ENCODE measurements at places on chromosomes 7 and 10.

- DNase-seq = no peak
Measured at GRCh38 chr10:11882646-11883375, 59.7 kb downstream of the PROSER2 start.

DNA sequence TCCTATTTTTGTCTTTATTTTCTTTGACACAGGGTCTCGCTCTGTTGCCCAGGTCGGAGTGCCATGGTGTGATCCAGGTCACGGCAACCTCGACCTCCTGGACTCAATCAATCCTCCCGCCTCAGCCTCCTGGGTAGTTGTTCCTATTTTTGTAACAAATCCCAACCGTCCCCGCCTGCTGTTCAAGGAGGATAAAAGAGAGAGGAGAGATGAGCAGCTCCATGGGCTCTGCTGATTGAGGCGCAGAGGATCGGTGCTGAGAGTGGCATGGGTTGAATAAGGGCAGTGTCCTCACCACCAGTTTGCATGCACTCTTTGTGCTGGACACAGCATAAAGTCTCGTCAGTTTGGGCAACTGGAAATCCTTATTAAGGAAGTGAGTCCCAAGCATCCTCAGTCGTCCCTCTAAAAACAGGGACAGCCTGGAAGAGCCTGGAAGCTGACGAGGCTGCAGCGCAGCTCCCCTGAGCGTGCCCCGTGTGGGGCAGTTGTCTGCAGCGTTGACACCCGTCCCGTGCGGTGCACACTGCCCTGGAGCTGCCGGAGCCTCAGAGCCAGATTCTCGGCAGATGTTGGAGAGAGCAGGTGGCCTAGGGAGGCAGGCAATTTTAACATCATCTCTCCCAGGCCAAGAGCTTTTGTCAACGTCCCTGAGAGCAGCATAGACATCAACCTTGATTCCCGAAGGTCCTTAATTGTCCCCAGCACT is 404.2 kb upstream of the RNF32 start:
- no peak for DNase-seq

GRCh38 chr7:53428045-53428444 is 392.6 kb downstream of the POM121L12 start:
- DNase-seq = no peak

DNA sequence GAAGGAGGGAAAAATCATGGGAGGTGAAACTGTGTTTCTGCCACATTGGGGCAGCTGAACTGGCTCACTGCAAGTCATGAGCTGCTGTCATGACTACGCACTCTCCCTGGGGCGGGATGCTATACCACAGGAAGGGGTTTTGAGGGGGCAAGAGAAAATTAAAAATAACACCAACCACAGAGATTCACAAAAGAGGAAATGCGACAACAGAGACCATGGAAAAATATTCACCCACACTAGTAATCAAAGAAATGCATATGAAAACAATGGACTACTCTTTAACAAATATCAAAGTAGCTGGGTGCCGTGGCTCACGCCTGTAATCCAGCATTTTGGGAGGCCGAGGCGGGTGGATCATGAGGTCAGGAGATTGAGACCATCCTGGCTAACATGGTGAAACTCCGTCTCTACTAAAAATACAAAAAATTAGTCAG is 65.2 kb upstream of the TM9SF3 start:
- no peak for DNase-seq

DNA sequence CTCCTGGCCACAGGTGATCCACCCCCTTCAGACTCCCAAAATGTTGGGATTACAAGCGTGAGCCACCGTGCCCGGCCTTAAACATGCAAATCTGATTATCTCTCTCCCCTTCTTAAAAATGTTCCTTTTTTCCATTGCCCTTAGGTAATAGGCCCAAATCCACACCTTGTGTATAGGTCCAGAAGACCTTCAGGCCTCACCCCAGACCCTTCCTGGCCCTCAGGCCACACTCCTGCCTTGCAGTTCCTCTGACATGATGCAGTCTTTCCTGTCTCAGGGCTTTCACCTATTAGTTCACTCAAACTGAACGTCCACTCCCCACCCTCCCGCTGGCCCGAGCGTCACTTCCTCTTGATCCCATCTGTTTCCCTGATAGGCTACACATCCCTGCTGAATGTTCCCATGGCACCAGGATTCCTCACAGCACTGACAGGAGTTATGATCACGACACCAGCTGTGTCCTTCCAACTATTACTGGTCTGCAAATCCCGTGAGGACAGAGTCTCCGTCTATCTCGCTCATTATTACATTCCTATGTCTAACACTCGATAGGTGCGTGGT is 46.4 kb downstream of the DENND2A start:
- DNase-seq = no peak

DNA sequence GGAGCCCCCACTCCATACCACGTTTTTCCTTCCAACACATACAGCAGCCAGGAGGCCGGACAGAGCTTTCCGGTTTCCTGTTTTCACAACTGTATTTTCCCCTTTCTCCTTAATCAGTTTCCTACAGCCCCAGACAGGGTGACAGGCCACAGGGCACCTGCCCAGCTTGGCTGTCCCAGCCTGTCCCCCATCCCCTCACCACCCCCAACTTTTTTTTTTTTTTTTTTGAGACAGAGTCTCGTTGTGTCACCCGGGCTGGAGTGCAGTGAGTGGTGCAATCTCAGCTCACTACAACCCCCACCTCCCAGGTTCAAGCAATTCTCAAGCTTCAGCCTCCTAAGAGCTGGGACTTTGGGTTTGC is 10.3 kb upstream of the HSPB1 start:
- no peak for DNase-seq

DNA sequence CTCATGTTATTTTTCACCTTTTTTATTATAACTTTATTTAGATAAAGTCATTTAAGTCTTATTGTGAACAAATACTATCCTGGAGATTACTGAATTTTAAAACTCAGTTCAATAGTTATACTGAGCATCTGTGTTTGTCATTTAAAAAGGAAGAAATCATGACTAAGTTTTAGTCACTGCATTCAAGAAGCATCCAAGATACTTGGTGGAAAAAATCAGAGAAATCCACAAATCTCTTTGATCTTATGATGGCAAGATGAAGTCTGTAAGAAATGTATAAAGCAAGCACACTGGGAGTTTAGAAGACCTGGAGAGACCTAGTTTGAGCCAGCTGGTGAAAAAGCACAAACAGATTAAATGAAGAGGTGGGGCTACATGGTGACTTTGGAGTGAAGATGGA is 529.8 kb upstream of the IGFBP3 start:
- no peak for DNase-seq

GRCh38 chr10:80861882-80862281 is 324.2 kb downstream of the SH2D4B start:
- DNase-seq = no peak

- DNase-seq = no peak
Measured at GRCh38 chr10:116255886-116256751, 16.9 kb downstream of the GFRA1 start.

GRCh38 chr10:75070476-75070875 is 41.0 kb upstream of the SAMD8 start:
- DNase-seq = no peak

DNA sequence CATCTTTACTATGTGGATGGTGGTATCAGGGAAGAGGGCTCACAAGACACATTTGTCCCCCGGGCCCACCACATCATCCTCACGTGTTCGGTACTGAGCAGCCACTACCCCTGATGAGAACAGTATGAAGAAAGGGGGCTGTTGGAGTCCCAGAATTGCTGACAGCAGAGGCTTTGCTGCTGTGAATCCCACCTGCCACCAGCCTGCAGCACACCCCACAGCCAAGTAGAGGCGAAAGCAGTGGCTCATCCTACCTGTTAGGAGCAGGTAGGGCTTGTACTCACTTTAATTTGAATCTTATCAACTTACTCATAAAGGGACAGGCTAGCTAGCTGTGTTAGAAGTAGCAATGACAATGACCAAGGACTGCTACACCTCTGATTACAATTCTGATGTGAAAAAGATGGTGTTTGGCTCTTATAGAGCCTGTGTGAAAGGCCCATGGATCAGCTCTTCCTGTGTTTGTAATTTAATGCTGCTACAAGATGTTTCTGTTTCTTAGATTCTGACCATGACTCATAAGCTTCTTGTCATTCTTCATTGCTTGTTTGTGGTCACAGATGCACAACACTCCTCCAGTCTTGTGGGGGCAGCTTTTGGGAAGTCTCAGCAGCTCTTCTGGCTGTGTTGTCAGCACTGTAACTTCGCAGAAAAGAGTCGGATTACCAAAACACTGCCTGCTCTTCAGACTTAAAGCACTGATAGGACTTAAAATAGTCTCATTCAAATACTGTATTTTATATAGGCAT is 9.1 kb upstream of the CSGALNACT2 start:
- no peak for DNase-seq

GRCh38 chr10:72690071-72690755 is 1.7 kb upstream of the MCU start:
- DNase-seq = no peak

- no peak for DNase-seq
Measured at GRCh38 chr10:114499630-114500190, 95.4 kb upstream of the AFAP1L2 start.

DNA sequence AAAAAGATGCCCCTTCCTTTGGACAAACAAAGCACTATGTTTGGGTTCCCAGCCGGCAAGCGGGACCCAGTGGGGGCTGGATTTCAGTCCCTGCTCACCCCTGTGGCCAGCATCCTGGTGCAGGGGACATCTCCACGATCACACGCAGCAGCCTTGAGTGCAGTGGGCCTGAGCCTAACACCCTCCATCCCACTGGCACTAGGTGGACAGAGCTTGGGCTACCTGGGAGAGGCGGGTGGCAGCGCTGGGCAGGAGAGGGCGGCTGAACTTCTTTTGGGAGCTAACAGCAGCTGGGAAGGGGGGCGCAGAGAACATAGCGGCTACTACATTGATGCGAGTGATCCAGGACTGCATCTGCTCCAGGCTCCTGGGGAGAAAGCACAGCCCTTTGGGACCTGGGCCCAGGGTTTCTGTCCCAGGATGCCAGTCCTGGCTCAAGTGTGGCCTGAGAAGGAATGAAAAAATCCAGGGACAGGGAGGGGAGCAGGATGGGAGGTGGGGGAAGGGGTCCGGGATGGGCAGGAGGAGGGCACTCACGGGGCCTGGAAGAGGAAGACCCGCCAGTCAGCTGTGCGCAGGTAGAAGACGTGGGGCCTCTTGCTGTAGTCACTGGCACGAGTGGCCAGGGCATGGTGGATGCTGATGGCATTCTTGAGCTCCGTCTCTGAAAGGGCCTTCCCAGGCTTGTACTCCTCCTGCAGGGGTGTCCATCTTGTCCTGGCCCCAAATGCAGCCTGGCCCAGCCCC is 9.0 kb downstream of the NFKB2 start:
- no peak for DNase-seq

All from NCI-H1105 (cell line).